ENCODE measurements at places on chromosomes 5 and 9.

- DNase-seq = no peak
Observed at GRCh38 chr5:73605223-73606087, 20.5 kb upstream of the ARHGEF28 start.

DNA sequence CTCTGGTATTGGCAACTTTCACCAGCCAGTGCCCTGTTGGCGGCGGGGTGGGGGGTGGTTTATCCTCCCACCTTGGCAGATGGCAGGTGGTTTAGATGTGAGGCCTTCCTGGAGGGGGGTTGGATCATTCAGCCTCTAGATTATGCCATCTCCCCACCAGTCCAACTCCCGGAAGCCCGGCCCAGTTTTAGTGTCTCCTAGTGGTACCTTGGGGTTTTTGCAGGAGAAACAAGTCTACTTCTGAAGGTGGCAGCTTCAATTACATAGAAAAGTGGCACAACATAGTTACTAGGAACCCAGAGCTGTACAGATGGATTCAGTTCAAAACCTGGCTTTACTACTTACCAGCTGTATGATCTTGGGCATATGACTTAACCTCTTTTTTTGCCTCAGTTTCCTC is 11.3 kb downstream of the PRLR start:
- DNase-seq = no peak

- DNase-seq = no peak
Observed at GRCh38 chr5:88878976-88879375, 4.0 kb downstream of the MEF2C start.

DNA sequence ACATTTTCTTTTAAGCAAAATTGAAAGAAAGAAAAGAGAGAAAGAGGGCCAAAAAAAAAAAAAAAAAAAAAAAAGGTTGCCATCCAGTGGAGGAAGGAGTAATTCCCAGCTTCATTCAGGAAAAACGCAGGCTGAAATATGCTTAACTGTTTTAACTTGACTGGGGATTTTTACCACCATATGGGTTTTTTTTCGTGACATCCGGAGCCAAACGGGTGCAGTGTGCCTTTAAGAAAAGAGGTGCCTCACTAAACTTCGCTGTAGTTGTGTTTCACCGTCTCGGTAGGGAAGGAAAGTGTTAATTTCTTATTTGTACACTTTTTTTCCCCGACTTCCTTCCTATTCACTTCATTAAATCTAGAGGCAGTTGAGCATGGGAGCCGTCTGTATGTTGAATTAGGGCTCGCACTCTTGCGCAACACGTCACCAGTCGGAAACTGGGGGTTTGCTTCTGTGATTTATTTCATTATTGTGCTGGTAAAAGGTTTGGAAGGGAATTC is 143.0 kb downstream of the SMARCA2 start:
- no peak for DNase-seq

Measured in spinal cord (tissue), 10 donors.